ENCODE measurements at places on chromosomes 16 and 17.

GRCh38 chr16:87918338-87918737 is 18.0 kb downstream of the CA5A start:
- DNase-seq: no peak

DNA sequence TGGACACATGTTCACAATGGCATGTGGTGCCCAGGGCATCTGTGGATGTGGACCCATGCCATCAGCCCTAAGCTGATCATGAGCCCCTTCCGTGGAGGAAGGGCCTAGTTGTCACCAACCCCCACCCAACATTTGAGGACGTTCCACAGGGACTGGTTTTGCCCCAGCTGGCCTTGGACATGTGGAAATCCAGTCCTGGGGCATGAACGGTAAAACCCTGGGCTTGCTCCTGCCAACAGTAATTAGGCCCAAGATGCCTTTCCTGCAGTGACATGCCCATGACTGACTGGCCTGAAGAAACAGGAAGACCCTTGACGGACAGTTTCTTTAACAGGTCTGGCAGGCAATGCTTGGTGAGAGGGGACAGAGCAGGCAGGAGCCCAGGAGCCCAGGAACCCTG is 7.7 kb downstream of the TNS4 start:
- DNase-seq: no peak

- peak; percentile 92 for DNase-seq
Measured at GRCh38 chr17:81927653-81928543, at the start of gene MAFG. TSS of gene MAFG (minus strand) at chr17:81927735. CDS start at chr17:81923185, 4,550 bp downstream.

GRCh38 chr16:4419402-4419959 is 3.1 kb upstream of the CORO7 start:
- no peak for DNase-seq

- no peak for DNase-seq
Measured at GRCh38 chr17:70825321-70826125, 656.2 kb downstream of the KCNJ2 start.

DNA sequence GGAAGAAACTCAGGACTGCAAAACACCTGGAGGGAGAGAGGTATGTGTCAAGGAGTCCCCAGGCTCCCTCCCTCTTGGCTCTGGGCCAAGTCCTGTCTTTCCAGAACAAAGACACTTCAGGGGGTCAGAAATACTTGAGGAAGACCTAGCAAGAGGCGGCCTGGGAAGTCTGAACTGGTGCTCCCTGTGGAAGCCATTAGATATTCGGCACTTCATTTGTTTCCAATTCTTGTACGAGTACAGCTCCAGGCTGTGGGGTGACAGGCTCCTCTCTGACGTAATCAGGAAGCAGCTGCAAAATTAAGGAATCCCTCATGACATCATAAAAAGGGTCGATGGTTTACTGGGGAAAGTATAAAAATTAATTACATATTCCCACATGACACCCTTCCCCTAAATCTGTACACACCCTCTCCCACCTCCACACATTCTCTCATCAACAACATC is 108.7 kb downstream of the SMG6 start:
- no peak for DNase-seq

DNA sequence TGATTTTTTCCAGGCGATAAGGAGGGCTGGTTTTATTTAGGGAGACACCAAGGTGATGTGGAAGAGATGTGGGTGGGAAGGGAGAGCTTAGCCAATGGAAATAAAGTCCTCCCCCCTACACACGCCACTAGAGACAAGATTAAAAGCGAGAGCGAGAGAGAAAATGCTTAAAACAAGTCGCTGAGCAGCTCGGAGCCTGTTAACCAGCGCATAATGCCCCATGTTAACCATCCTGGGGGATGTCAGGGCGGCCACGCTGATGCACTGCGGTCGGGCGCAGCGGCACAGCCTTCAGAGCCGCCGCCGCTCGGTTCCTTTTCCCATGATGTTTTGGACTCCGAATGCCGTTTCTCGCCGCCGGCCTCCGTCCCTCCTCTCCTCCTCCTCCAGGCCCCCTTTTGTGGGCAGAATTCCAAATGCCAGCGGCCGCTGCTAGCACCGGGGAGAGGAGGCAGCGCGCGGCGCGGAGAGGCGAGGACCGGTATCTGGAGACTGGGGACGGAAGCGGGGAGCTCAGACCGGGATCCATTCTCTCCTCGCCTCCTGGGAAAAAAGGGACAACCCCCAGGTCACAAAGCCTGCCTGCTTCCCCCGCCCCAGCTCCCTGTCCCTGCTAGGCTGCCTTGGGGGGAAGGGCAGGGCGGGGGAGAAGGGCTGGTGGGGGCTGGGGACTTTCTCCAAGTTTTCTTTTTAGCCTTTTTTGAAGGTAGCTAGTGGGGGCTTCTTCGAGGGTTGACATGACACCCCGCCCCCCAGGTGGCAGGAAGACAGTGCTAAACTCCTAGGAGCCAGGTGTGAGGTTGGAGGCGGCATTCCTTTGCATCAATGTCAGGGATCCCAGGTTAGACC is 98.1 kb upstream of the CCL2 start:
- DNase-seq: no peak

DNA sequence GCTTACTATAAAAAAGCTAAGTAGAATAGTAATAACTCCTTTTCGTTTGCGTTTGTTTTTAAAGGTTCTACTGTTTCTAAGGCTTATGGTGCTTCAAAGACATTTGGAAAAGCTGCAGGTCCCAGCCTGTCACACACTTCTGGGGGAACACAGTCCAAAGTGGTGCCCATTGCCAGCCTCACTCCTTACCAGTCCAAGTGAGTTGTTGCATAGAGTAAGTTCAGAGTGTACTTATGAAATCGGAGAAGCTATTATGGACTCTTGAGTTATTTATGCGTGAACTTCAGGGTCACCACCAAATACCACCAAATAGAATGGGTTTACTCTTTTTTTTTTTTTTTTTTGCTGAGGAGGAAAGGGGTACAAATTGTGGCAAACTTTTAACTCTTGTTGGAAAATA is 45.8 kb downstream of the RPA1 start:
- DNase-seq: no peak

DNA sequence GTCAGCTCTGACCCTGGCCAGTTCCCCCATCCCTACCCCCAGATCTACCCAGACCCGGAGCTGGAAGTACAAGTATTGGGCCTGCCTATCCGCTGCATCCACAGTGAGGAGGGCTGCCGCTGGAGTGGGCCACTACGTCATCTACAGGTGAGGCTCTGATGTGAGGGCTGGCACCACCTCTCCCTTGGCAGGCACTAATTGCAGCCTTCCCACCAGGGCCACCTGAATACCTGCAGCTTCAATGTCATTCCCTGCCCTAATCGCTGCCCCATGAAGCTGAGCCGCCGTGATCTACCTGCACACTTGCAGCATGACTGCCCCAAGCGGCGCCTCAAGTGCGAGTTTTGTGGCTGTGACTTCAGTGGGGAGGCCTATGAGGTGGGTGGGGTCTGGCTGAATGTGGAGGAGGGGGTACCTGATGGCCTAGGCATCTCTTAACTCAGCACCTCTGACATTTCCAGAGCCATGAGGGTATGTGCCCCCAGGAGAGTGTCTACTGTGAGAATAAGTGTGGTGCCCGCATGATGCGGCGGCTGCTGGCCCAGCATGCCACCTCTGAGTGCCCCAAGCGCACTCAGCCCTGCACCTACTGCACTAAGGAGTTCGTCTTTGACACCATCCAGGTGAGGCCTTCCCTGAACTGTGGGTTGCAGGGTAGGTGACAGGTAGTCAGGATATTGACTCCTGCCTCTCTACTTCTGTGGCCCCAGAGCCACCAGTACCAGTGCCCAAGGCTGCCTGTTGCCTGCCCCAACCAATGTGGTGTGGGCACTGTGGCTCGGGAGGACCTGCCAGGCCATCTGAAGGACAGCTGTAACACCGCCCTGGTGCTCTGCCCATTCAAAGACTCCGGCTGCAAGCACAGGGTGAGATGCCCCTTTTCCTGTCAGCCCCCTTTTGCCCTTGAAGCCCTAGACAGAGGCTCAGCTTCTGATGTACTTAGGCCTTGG is 4.3 kb downstream of the TRAF4 start:
- no peak for DNase-seq

DNA sequence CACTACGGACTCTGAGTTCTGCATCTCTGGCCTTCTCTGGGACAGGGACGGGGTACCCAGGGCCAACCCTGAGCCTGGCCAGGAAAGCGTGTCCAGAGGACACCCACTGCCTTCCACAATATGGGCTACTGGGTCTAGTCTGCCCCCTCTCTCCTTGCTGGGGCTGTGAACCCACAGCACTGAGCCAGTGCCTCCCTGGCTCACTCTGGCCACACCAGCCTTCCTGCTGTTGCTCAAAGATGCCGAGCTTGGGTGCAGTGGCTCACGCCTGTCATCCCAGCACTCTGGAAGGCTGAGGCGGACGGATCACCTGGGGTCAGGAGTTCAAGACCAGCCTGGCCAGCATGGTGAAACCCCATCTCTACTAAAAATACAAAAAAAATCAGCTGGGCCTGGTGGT is 24.8 kb downstream of the PITPNM3 start:
- DNase-seq: no peak

DNA sequence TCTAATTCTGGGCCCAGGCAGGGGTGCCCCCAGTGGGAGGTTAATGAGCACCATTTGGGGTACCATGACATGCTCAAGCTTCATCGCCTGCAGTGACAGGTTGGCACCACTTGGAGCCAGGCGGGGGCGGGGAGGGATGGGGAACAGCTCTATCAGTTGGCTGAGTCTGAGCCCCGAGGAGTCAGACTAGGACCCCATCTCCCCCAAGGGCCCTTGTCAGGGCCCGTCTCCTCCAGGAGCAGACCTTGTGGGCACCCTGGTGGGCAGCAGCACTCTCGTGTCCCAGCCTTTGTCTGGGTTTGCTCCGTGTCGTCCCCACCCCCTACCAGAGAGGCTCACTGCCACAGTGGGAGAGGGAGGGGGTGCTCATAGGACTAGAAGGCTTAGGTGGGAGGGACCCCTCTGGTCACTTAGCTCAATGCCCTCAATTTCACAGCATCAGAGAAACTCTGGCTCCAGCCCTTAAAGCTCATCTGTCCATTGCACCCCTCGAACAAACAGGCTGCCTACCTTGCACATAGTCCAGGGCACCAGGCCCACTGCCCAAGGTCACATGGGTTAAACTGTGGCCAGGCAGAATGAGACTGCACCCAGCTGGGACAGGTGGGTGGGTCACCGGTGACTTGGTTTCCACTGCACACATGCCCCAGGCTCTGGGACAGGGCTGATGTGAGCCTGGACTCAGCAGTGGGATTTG is 4.1 kb downstream of the PPP1R9B start:
- no peak for DNase-seq

GRCh38 chr16:12651765-12652512 is 151.7 kb downstream of the CPPED1 start:
- no peak for DNase-seq

GRCh38 chr17:81371910-81372760 is 23.1 kb upstream of the BAHCC1 start:
- DNase-seq: peak; percentile 62

DNA sequence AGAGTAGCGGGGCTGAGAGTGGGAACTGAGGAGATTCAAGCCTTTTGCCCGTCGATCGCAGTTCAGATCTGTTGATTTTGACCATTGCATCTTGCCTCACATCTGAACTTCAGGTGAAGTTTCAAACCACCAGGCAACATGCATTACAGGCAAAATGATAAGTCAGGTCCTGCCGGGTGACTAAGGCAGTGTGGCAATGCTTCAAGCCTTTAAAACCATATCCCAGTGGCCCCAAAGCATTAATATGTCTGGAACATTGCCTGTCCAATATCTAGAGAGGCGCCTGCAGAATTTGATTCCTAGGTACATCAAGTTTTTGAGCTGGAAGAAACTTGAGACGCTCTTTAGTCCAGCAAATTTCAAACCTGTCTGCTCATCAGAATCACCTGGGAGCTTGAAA is 502.8 kb downstream of the MAF start:
- no peak for DNase-seq

GRCh38 chr17:78124081-78124835 is 4.3 kb downstream of the TMC6 start:
- no peak for DNase-seq

GRCh38 chr17:68657576-68657975 is 56.4 kb upstream of the FAM20A start:
- DNase-seq: no peak

- no peak for DNase-seq
Measured at GRCh38 chr16:83946781-83947566, 6.1 kb upstream of the OSGIN1 start.

DNA sequence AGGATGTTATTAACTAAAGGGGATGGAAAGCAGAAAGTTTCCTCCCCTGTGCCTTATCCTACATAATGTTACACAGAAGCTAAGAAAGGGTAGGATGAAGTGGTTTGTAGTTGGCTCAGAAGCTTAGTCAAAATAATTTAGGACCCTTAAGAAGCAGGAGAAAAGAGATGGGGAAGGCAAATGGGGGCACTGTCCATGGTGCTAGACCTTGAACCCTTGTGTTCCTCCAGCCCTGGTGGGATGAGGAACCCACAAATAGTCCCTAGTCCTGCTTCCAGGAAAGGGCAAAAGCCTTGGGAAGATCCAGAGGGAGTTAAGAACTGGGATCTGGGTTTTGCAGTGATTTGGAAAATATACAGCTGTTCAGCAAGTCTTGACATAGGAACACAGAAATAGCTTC is 54.5 kb downstream of the SLC5A11 start:
- DNase-seq: no peak

DNA sequence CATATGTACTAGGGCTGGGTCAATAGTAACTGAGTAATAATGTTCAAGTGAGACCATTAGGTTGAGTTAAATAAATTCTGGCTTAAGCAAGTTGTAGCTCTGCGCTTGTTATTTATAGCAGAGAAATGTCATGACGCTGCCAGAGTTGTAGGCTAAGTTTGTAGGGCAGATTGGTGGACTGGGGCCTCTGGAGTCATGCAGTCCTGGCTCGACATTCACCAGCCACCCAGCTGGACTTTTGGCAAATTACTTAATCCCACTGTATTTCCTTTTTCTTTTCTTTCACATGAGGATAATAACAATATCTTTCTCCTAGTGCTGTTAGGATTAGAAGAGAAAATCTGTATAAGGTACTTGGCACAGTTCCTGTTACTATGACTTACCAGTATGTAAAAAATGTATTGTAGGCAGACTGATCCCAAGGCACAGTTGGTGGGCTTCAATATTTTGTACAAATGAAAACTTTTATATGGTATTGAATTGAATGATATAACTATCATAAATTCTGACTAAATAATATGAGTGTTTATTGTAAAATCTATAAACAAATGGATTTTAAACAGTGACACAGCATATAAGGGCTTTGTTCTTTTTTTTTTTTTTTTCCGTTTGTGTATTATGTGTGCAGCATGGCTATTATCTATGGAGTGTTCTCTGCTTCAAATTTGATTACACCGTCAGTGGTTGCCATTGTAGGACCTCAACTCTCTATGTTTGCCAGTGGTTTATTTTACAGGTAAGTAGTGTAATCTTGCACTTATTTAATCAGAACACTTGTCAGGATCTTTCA is 2.6 kb downstream of the MFSD11 start:
- no peak for DNase-seq

- DNase-seq: no peak
Measured at GRCh38 chr17:51044976-51045375, 75.7 kb downstream of the SPAG9 start.

GRCh38 chr16:8137606-8138005 is 452.7 kb downstream of the TMEM114 start:
- DNase-seq: no peak
